ENCODE measurements at places on chromosomes 5 and 9.

GRCh38 chr5:180820788-180821321 is 18.2 kb upstream of the MGAT1 start:
- DNase-seq, result no peak

- DNase-seq, result no peak
These were observed 33.6 kb downstream of the PRRT1B start for GRCh38 chr9:131578731-131579504.

DNA sequence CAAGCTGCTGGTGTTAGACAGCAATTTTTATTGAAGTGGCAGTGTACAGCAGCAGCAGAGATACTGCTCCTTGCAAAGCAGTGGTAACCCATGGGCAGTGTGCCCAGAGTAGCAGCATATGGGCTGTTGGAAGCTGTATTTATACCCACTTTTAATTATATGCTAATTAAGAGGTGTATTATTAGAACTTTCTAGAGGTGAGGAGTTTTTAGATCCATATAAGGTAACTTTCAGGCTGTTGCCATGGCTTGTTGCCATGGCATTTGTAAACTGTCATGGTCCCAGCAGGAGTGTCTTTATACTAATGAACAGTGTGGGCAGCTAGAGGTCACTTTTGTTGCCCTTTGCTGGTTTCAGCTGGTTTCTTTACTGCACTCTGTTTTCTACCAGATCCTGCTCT is 3.7 kb upstream of the PJA2 start:
- no peak for DNase-seq

- no peak for DNase-seq
These were observed 37.0 kb downstream of the HACD4 start for GRCh38 chr9:20994486-20994885.

- DNase-seq, result no peak
These were observed 14.4 kb downstream of the ADAMTS19 start for GRCh38 chr5:129474544-129474943.
